Activated naive CD4-positive, alpha-beta T cell (primary cell): ENCODE measurements at places on chromosomes 5 and 9.

DNA sequence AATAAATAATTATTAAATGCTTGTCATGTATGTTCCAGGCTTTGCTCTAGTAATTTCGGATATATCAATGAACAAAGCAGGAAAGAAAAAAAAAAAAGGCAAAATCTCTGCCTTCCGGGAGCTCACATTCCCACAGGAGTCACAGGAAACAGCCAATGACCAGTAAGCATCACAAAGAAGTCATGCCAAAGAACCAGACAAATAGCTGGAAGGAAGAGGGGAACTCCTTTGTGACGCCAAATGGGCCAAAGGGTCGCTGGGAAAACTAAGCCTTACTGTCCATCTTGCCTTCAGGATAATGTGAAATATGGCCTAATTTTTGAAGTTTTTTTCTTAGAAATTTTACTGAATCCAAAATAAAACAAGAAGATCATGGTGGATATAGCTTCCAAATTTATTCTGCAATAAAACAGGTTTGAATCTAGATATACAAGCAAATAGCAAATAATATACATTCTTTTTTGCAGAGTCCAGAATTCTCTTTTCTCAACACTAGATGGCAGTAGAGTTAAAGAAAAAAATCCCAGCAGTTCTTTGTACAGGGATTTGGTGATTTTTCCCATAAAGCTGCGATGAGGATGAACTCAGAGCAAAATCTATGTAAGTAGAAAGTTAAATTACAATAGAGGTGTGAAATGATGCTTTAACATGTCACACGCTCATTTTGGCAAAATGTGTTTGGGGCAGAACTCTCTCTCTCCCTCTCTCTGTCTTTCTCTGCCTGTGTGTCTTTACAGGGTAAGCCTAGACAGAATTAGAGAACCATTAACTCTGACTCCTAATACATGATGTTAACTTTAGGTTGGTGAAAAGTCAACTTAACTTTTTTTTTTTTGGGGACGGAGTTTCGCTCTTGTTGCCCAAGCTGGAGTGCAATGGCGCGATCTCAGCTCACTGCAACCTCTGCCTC, 60.0 kb upstream of the TUT7 start:
- no peak for DNase-seq

- DNase-seq = no peak
Measured at GRCh38 chr5:122367456-122367855, 55.4 kb downstream of the SNCAIP start.

DNA sequence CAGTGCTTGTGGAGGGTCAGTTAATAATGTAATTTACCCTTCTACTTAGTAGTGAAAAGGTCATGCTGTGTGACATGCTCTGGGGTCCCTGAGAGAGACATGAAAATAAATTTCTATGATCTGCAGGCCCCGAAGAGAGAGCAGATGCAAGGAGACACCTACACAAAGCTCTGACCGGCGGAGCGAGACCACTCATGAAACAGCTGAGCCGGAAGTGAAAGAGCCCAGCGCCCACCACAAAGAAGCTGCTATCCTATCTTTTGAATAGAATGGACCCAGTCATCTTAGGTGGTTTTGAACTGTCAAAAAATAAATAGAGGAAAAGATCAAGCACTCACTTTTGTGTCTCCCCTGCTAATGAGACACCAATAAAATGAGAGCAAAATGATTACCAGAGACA, 190.0 kb downstream of the MED10 start:
- DNase-seq = no peak

GRCh38 chr5:75588666-75589065, 22.6 kb upstream of the ANKDD1B start:
- DNase-seq = no peak
